Stimulated activated CD4-positive, alpha-beta T cell treated with anti-CD3 and anti-CD28 coated beads, Interleukin-15, amount 100 ng/mL, for 1 hour (primary cell): ENCODE measurements at places on chromosomes 11 and 22.

DNA sequence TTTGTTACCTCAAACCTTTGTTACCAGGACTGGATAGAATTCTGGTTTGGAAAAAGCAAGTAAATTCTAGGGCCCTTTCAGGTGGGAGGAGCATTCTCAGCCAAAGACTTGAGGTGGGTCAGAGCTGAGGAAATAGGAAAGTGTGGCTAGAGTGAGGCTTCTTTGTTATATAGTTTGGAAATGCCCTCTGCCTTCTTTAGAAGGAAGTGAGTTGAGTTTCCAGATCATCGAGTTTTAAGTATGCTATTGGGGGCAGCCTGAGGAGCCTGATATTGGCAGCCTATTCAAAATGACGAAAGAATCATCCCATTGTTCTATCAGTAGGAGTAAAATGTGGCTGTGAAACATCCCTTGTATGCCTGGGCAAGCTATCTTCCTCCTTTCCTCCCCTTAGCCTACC is 134.1 kb downstream of the ARHGAP42 start:
- DNase-seq = no peak

DNA sequence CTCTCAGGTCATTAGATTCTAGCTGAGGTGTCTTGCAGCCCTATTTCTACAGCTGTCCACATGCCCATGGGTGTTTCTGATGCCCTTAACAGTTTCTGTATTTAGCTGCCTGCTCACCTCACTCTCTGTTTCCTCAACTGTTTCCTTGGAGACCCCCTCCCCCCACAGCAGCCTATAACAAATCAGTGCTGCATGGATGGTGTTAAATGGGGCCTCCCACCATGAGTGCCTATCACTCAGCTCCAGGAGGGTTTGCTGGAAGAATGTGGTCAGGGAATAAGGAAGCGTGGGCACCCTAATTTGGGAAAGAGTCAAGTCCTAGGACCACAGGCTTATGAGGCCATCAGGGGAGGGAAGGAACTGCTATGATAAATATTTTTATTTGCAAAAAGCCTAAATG is 8.6 kb downstream of the KLHL35 start:
- DNase-seq = no peak

DNA sequence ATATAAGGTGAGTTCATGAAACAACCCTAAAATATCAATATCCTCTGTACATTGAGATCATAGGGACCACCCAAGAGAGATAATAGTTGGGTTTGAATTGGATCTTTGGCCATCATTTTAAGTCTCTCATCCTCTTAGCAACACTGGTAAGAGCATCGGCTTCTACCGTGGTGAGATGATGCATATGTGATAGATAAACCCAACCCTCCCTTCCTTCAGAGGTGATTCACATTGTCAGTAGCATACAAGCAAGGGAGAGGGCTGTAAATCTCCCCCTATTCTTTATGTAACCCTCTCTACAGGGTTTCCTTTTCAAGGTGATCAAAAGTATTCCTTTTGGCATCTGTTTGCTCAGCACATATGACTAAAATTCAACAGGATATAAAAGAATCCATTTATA is 102.4 kb upstream of the MTMR2 start:
- no peak for DNase-seq

DNA sequence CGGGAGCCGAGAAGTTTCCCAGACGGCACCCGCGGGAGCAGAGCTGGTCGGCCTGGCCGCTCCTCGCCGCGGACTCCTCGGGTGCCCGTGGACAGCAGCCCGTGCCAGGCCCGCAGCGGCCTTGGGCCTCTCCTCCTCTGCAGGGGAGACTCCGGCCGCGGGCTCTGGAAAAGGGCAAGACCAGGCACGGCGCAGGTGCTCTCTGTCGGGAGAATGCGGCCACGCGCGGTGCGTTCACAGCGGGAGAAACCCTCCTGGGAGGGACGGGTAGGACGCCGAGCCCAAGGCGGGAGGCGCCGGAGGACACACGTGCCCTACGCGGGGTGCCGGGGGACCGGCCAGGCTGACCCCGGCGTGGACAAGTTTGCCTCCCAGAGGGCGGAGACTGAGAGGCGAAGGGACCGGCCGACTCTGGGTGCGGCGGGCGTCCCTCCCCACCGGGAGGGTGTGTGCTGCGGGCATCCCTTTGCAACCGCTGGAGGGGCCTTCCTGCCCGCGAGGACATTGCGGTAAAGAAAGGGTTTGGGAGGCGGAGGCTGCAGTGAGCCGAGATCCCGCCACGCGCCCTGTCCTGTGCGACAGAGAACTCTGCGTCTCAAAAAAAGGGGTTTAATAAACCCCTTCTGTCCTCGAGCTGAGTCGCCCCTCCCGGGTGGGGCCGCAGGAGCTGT is 2.3 kb downstream of the IFITM1 start:
- no peak for DNase-seq

DNA sequence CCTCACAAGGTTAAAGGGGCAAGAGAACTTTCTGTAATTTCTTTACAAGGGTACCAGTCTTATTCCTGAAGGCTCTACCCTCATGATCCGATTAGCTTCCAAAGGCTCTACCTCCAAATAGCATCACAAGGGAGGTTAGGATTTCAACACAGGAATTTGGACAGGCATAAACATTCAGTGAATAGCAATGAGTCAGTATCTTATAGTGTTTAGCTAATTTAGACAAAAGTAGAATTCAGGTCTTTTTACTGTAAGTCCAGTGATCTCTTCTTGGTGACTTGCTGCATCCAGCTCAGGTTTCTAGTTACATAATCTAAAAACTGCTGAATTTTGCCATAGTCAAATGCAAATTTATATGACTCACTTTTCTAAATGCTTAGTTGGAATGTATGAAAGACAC is 1995.6 kb upstream of the RAG2 start:
- DNase-seq = no peak

DNA sequence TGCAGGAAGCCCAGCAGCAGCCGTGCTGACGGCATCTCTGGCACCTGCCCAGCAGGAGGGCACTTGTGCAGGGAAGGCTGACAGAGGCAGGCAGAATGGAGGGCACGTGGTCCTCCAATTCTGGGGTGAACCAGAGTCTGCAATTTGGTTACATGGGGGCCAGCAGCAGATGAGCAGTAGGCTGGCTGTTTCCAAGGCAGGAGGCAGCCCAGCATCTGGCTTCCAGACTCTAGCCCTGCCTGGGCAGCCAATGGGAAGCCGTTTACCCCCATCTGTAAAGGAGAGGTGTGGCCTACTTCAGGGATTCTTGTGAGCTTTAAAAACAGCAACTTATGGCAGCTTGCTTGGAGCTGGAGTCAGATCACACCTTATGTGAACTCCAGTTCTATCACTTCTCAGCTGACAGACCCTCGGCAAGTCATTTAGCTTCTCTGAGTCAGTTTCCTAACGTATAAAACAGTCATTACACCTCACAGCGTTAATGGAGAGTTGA is 27.9 kb upstream of the RASL10A start:
- DNase-seq = no peak

DNA sequence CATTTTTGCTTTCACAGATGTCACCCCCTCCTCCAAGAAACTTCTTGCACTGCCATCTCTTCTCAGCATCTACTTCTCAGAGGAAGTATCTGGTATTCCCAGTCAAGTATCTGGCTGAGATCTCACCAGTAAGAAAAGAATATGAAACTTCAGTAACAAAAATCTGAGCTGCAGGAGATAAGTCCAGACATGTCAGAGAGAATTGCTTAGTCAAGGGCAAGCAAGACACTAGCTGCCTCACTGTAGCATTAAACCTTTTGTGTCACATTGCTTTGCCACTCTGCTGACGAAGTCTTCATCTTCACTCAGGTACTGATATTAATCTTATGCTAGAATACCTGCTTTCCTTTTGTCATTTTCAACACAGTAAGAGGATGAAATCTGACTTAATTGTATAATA is 70.6 kb upstream of the ZC3H12C start:
- DNase-seq = no peak

GRCh38 chr11:8834379-8834778 is 76.6 kb upstream of the AKIP1 start:
- DNase-seq = no peak

- peak; percentile 22 for DNase-seq
Observed at GRCh38 chr11:77046060-77046501, 11.9 kb downstream of the B3GNT6 start.

GRCh38 chr11:62612366-62613290 is at the start of the genes EML3 and ROM1:
Gene EML3, minus strand, starts transcription at chr11:62612775. Its CDS starts 318 bp downstream, at chr11:62612457.
Gene ROM1, plus strand, starts transcription at chr11:62613257. Its CDS starts 25 bp downstream, at chr11:62613282.
- peak; percentile 83 for DNase-seq

DNA sequence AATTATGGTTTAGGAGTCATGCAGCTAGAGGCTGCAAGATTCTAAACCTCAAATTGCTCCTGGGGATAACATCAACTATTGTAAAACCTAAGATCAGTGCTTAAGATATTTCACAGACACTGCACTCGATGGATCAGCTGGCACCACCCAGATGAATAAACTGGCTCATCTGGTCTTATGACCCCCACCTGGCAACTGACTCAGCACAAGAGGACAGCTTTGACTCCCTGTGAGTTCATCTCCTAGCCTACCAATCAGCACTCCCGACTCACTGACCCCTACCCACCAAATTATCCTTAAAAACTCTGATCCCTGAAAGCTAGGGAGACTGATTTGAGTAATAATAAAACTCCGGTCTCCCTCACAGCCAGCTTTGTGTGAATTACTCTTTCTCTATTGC is 782 bp upstream of the TTC12 start:
- no peak for DNase-seq

- no peak for DNase-seq
Observed at GRCh38 chr11:34394771-34395300, 37.0 kb upstream of the ABTB2 start.

GRCh38 chr11:93432247-93432646 is 101.7 kb downstream of the DEUP1 start:
- DNase-seq = no peak

DNA sequence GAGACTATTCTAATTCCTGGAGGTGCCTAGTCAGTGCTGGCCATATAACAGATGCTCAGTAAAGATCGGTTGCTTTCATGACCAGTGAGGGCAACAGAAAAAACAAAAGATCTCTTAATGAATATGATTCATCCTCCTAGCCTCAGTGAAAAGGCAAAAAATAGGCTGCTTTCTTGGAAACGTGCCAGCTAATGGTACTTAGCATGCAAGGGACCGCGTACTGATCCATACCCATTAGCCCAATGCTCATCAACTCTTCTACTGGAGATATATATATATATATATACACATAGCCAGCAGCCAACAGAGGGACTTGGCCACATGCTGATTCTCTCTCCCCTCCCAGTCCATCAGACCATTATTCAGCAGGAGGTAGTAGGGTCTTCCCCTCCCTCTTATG is 320.4 kb downstream of the KIRREL3 start:
- DNase-seq = no peak

DNA sequence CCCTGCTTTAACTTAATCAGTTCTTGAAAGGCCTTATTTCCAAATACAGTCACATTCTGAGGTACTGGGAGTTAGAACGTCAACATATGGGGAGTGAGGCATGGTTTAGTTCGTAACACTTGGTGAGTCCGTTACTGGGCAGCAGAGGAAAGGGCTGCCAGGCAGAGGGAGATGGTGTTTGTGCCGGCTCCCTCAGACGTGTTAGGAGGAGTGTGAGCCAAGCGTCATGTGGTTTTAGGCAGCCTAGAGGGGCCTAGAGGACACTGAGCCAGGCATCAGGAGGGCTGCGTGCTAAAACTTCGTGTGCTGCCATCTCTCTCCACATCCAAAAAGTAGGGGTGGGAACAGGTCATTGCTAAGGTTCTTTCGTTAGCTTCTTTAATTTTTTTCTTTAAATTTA is 10.2 kb downstream of the BCR start:
- DNase-seq = no peak

GRCh38 chr11:2870460-2870859 is 15.1 kb downstream of the CDKN1C start:
- DNase-seq = no peak

- no peak for DNase-seq
Observed at GRCh38 chr11:134008634-134009071, 51.9 kb upstream of the IGSF9B start.

DNA sequence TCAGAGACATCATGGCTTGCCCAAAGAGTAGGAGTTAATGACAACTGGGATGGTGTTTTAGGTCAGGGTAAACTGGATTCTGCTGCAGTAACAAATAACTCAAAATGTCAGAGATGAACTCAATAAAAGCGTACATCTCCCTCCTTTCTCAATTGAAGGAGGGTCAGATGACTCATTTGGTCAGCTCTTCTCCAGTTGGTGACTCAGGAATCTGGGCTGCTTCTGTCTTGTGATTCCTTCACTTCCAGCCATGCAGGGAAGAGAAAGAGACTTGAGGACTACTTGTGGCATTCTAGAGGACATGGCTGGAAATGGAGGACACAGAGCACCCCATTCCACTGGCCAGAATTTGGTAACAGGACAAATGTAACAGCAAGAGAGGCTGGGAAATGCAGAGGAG is 3.2 kb upstream of the SYT13 start:
- no peak for DNase-seq

- DNase-seq = no peak
Observed at GRCh38 chr11:14417617-14418374, 58.8 kb upstream of the RRAS2 start.

DNA sequence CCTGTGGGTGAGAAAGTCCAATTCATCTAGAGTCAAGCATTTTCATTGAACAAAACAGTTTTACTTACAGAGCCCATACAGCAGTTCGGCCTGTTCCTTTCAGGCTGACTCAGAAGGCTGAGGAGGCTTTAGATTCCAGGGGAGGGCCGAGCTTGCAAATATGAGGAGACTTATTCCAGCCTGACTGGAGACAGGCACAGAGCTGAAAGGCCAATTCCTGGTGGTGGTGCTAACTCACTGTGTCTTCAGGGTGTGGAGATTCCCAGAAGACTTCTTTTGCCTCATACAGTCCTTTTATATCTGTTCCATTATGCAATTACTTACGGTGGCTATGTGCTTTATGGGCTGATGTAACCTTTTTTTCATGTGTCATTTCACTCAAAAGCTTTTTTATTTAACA is at the start of gene OR51E2:
Gene OR51E2 (minus strand): TSS at position 269 of the 400 bp plus-strand sequence. CDS start 15,142 bp downstream, outside the sequence.
- DNase-seq = no peak

DNA sequence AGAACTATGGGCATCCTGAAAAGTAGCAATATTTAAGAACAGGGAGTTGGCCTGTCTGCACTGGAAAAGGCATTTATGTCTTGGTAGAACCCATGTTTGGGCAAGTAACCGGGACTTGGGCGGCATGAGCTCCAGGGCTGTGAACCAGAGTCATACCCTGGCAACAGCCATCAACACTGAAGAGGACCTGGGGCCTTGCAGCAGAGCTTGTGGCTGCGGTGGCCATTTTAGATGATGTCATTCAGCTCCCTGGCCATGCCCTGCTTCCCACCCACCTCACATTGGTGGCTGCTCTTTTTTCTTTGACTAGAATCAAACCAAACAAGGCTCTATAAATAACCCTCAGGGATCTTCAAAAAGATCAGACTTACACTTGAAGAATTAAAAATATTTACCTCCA is 26.6 kb downstream of the EHF start:
- DNase-seq = no peak

DNA sequence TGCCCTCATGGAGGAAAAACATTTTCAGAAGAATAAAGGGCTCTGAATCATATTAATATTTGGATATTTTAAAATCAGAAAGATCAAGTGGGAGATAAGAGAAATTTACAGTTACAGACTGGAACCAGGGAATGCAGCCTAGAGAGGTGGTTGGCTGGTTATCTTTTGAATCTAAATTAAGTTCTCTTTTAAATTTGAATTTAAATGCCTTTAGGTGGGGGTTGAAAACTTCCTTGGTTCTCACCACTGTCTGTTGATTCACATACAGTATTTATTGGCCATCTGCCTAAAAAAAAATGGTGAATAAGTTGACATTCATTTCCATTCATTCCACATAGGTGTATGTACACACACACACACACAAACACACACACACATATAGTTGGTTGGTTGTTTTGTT is 35.7 kb upstream of the PTPRJ start:
- DNase-seq = no peak

- DNase-seq = no peak
Observed at GRCh38 chr11:89458716-89459115, 32.5 kb downstream of the NOX4 start.
